ENCODE measurements at places on chromosomes 1 and 21.

- no peak for DNase-seq
Observed at GRCh38 chr1:91784191-91784590, 101.8 kb downstream of the TGFBR3 start.

GRCh38 chr1:201125019-201125418 is 2.0 kb downstream of the ASCL5 start:
- no peak for DNase-seq

DNA sequence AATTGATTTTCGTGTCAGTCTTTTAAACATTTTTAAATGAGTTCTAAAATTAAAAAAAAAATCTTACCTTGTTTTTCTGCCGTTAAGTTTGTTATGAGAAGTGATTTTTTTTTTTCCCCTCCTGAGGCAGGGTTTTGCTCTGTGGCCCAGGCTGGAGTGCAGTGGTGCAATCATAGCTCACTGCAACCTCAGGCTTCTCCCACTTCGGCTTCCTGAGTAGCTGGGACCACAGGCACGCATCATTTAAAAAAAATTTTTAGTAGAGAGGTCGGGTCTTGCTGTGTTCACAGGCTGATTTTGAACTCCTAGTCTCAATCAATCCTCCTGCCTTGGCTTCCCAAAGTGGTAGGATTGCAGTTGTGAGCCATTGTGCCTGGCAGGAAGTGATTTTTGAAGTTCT is 41.1 kb downstream of the MTR start:
- no peak for DNase-seq

DNA sequence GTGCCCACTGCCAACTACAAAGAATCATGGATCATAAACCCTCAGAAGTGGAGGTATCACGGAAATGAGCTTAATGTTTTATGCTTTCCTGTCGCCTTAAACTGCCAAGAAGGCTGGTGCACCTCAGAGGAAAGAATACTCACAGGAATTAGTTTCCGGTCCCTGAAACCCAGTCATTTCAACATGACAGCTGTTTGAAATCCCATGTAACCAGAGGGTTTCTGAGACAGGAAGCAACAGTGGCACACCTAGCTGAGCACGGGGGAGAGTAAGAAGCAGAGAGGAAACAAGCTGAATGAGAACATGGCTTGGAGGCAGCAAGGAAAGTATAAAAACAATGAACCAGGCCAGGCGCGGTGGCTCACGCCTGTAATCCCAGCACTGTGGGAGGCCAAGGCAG is 3.9 kb downstream of the JAK1 start:
- DNase-seq, result peak; percentile 33

- no peak for DNase-seq
Observed at GRCh38 chr21:44199448-44199847, 41.3 kb downstream of the ICOSLG start.

- no peak for DNase-seq
Observed at GRCh38 chr1:100584761-100585745, 47.1 kb downstream of the GPR88 start.

- DNase-seq, result no peak
Observed at GRCh38 chr21:33948951-33949444, 33.4 kb upstream of the ATP5PO start.

GRCh38 chr1:90725657-90726424 is 8.7 kb upstream of the BARHL2 start:
- no peak for DNase-seq

- DNase-seq, result no peak
Observed at GRCh38 chr1:172357753-172358385, 62.6 kb upstream of the C1orf105 start.

GRCh38 chr1:153465811-153466636 is 5.6 kb upstream of the S100A7 start:
- DNase-seq, result peak; percentile 33

GRCh38 chr1:36880155-36881067 is 153.9 kb downstream of the GRIK3 start:
- no peak for DNase-seq

DNA sequence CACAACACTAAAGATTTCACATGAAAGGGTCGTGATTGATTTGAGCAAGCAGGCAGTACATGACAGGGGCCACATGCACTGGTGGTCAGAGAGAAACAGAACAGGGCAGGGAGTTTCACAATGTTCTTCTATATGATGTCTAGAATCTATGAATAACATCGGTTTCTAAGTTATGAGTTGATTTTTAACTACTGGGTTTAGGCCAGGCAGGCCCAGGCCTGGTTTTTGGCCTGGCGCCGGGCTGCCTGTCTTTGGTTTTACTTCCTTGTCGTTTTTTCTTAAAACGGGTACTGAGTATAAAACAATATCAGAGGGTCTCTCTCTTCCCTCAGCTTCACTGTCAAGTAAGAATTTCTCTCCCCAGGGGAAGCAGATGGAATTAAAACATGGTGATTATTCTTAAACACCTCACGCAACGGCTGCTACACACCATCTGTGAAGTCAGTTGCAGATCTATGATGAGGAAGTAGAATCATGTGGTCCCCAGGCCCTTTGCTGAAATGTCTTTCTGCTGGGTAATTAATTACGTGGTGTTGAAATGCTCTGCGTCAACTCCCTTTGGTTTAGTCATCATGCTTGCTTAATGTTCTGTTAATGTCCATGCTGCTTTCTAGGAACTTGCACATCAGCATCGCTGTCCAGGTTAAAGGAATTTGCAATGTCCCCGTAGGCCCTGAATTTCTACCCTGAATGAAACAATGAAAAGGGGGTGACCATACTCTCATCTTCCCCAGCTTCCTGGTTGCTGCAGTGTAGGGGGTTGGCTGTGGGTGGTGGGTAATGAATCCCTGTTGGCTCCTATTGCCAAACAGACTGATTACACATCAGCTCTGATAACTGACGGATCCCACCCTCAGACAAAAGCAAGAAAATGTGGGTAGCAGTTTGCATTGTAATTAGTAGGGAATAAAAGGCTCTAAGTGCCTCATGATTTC is 70.3 kb downstream of the SERINC2 start:
- DNase-seq, result no peak

- no peak for DNase-seq
Observed at GRCh38 chr1:214400131-214400530, 119.2 kb downstream of the SMYD2 start.

- no peak for DNase-seq
Observed at GRCh38 chr21:21806711-21807597, 808.7 kb downstream of the NCAM2 start.

- no peak for DNase-seq
Observed at GRCh38 chr1:33005838-33006421, 30.8 kb downstream of the AK2 start.

DNA sequence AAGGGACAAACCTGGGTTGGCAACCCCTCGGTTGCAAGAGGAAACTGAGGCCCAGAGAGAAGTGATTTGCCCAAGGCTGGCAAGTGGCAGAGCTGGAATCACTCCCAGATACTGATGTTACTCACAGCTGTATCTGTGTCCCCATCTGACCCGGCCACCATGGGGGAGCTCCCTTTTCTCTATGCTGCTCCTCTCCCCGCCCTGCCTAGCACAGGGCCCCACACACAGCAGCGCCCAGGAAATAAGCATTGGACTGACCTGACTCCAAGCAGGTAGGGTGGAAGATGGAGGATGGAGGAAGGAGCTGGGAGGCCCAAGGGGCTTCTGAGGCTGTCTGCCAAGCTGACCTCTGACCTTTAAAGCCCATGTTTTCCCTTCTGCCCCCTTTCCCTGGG is 3.0 kb upstream of the FBLIM1 start:
- no peak for DNase-seq

- no peak for DNase-seq
Observed at GRCh38 chr1:91635763-91636162, 135.1 kb downstream of the CDC7 start.

DNA sequence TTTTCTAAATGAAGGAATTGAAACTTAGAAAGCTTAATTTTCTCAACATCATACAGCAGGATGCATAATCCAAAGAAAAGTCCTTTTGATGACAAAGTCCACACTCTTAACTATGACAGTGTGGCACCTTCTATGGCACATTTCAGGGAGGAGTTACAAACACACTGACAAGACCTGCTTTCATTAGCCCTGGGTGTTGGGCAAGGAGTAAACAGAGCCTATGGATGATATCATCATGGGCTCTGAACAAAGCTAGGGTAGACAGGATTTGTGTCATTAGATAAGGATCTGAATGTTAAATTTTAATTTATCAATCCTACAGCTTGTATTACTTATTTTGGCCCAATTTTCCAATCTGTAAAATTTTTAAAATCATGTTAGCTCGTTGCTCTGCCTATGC is 62.6 kb upstream of the DENND1B start:
- no peak for DNase-seq

DNA sequence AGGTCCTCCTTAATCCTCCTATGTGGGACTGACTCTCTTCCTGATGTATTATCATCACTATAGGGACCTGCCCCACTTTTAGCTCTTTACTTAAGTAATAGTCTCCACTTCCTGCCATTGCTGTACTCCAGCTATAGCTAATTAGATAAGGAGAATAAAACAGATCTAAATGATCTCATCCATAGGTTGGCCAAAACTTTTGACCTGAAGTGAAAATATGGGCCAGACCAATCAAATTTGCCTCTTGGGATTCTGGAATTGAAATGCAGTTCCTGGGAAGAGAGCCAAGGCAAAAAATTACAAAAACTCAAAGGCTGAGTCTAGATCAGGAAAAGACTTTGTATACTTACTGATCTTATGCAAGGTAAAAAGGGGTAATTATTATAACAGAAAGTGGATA is 36.1 kb upstream of the PDE4B start:
- no peak for DNase-seq

DNA sequence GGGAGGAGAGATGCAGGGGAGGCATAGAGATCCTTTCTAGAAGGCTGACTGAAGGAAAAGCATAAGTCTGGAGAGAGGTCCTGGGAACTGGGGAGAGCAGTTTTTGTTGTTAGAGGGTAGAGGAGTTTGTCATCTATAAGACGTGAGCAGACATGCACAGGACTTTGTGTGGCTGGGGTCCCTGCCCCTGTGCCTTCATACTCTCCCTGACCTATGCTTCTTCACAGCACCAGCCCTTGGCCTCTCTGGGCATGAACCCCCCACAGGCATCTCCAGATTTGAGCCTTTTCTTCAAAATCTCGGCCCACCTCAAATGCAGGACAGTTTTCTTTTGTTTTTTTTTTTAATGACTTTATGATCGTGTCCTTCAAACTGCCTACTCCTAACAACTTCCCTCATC is 79.9 kb downstream of the EVA1C start:
- no peak for DNase-seq

DNA sequence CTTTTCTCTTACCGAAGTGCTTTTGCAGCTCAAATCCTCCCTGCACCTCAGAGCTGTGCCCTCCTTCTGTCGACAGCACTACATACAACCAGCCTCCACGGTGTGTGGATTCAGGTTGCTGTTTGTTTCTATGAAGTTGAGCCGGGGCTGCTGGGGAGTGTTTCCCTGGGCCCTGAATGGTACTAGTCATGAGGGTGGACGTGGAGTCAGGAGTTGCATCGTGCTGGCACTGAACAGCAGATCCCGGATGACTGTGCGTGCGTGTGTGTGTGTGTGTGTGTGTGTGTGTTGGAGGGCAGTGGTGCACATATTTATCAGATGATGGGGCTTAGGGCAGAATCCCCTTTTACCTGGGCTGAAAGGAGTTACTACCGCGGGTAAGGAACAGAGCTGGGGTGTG is 47.0 kb downstream of the ACTL8 start:
- DNase-seq, result no peak

GRCh38 chr1:245418077-245418476 is 263.3 kb downstream of the KIF26B start:
- no peak for DNase-seq

GRCh38 chr21:38794978-38795377 is 10.8 kb upstream of the ETS2 start:
- DNase-seq, result no peak

DNA sequence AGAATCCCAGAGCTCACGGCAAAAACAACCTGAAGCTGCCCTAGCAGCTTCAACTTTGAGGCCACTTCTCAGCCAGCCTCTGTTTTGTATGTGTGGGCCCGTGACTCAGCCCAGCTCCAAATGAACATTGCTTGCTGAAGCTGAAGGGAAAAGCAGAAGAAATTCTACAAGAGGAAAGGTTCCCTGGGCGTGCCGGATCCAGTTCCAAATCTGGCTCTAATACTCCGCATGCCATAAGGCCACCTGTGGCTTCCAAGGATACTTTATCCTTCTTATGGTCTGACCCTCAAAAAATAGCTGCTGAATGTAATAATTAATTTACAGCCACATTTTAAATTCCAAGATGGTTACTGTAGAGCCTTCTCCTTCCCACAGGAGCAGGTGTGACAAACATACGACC is 24.3 kb downstream of the TSPAN2 start:
- no peak for DNase-seq

DNA sequence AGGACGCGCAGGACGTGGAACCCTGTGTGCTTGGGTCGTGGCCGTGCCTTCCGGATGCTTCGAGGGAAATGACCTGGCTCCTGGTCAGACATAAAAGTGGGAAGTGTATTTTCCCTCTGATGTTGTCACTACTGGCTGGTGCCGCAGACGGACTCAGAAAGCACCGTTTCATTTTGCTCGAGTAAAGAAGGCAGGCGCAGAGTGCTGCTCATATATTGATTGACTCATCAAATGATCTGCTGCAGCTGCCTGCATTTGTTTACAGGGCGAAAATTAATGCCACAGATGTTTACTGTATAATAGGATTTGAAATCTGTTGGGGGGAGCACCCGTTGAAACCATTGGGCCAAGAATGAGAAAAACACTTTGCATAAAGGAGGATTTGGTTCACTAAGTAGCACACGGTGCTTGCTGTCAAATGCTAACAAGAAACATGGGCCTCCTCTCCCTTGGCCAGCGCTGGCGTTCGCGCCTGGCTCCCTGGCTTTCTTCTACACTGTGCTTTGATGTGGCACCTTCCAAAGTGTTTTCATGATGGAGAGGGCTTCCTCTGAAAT is 365.5 kb downstream of the CAMTA1 start:
- no peak for DNase-seq

DNA sequence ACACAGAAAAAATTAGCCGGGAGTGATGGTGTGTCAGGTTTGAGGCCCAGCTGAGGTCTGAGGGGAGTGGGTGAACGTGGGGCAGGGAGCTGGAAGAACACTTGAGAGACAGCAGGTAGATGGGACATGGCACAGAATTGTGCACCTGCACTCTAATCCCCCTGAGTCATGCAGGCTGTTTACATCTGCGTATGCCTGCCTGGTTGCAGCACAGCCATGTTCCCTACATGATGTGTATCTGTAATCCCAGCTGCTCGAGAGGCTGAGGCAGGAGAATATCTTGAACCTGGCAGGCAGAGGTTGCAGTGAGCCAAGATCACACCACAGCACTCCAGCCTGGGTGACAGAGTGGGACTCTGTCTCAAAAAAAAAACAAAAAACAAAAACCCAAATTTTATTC is 44.8 kb downstream of the ATP5PO start:
- DNase-seq, result no peak

DNA sequence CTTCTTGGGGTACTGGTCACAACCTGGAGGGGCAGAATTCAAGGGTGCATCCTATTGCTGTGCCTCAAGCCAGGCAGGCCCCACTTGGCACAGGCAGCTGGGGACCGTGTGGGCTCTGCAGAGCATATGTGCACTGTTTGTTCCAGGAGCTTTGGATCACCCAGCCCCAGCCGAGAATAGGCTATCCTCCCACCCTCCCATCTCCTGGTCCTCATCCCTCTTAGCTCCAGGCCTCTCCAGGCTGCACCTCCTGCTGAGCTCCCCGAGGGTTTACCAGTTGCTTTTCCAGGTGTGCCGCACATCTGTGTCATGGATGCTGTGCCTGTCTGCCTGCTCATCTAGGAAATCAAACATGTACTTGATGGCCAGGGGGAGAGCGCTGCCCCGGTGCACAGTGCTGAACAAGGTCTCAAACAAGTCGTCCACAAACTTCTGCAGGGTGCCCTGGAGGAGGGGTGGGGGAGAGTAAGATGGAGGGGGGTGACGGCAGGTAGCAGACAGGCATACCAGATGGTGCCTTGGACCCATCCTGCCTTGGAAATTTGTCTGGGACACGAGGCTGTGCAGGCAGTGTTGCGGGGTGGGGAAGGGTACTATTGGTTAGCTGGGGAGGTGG is 120.5 kb upstream of the CD34 start:
- no peak for DNase-seq

Data from GM06990 (cell line).